ENCODE measurements at places on chromosomes 3 and 15.

- H3K4me3 ChIP-seq: no peak overlapping the region
- no peak overlapping the region for H3K27ac ChIP-seq
- no peaks in the 10 kb centered on the region for H3K27me3 ChIP-seq
- peaks cover 12% of the 10 kb centered on the region for H3K4me1 ChIP-seq
- no peak for DNase-seq
Observed at GRCh38 chr15:78210349-78210717, 24.0 kb downstream of the ACSBG1 start.

DNA sequence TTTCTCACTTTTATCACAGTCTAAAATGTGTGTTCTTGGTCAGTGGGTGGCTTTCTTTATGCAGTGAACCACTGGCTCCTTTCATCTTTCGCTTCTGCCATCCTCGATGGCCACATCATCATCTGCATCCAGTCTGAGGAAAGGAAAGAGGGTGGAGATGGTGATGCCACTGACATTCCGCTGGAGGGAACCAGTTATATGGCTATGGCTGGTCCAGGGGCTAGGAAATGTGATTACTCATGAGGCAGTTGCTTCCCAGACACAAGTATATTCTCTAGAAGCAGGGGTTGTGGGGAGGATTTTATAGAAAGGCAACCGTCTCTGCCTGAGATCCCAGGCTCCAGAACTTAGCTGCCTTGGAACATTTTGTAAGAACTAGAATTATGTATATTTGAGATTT, 246.7 kb upstream of the AZI2 start:
- H3K36me3 ChIP-seq: no peaks in the 10 kb centered on the region
- H3K27me3 ChIP-seq: no peaks in the 10 kb centered on the region
- no peak overlapping the region for H3K27ac ChIP-seq
- DNase-seq: no peak

DNA sequence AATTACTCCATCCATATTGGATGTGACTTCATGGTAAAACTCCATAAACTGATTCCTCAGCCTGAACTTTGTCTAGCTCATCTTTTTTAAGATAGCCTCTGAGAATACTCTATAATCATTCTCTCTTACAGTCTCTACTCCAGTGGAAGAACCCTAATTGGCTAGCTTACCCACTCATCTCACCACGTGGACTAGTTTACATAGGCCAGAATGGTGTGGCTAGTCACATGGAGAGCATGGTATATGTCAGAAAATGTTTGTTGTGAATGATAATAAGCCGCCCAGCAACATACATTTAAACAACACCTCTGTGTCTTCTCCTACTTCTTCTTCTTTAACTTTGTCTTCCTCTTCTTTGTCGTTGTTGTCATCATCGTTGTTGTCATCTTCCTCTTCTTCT, 389.2 kb upstream of the LRRC3B start:
- H3K4me3 ChIP-seq: no peak overlapping the region
- DNase-seq: no peak
- H3K36me3 ChIP-seq: no peaks in the 10 kb centered on the region
- no peak overlapping the region for H3K27ac ChIP-seq
- H3K27me3 ChIP-seq: no peaks in the 10 kb centered on the region

DNA sequence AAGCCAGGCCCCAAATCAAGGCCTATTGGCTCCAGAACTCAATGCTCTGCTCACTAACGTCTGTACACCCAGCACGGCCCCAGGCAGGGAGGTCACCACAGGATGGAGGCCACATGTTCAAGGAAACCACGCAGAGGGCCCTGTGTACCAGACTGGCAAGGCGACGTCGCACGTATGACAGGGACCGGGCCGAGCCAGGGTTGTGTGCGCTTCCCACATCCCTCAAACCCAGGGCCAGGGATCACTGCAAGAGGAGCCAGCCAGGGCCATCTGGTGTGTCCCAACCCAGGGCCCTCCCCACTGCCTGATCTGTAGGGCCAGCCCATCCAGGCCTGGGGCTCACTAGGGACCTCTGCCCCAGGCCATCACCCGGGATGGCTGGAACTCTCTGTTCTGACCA, 62.0 kb downstream of the ZNF445 start:
- no peaks in the 10 kb centered on the region for H3K36me3 ChIP-seq
- DNase-seq: no peak
- no peak overlapping the region for H3K27ac ChIP-seq
- H3K27me3 ChIP-seq: no peaks in the 10 kb centered on the region
- H3K4me3 ChIP-seq: no peak overlapping the region

DNA sequence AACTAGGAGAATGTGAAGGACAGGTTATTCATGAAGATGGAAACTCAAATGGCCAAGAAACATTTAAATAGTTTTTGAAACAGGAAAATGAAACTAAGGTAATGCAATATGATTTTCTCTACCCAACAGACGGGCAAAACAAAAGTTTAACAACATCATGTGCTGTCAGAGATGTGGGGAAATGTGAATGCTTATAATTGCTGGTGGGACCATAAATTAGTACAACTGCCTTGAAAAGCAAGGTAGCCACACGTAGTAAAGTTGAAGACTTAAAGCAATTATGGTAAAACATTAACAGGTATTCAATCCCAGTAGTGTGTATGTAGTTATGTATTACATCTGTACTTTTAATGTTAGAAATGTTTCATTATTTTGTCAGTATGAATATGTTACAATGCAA, 57.0 kb upstream of the C3orf80 start:
- H3K36me3 ChIP-seq: no peaks in the 10 kb centered on the region
- no peak overlapping the region for H3K27ac ChIP-seq
- H3K4me3 ChIP-seq: no peak overlapping the region
- H3K4me1 ChIP-seq: no peaks in the 10 kb centered on the region
- no peaks in the 10 kb centered on the region for H3K27me3 ChIP-seq
- DNase-seq: no peak

DNA sequence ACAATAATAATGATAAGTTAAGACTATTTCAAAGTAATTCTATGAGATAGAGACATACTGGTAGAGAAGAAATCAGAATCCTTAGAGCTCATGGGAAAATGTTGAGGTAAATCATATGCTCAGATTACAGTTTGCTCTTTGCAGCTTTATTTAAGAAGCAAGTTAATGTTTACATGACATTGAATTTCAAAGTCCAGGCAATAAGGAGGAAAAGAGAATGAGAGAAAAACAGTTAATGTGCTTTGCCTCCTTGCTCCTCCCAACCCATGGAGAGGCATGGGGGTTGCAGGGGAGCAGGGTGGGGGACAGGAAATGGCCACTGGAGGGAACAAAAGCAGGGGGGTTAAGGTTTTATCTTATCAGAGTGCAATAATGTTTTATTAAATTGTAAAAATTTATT, 42.2 kb upstream of the ZBTB38 start:
- H3K4me3 ChIP-seq: no peak overlapping the region
- H3K27ac ChIP-seq: no peak overlapping the region
- no peak for DNase-seq
- no peaks in the 10 kb centered on the region for H3K27me3 ChIP-seq
- H3K36me3 ChIP-seq: no peaks in the 10 kb centered on the region
- no peaks in the 10 kb centered on the region for H3K4me1 ChIP-seq

- DNase-seq: peak; percentile 91
- H3K4me3 ChIP-seq: no peak overlapping the region
- H3K27me3 ChIP-seq: no peaks in the 10 kb centered on the region
- H3K4me1 ChIP-seq: no peaks in the 10 kb centered on the region
- H3K27ac ChIP-seq: peak overlapping the region; percentile 23
- no peaks in the 10 kb centered on the region for H3K36me3 ChIP-seq
Observed at GRCh38 chr3:189099031-189099471, 72.7 kb upstream of the TPRG1 start.

DNA sequence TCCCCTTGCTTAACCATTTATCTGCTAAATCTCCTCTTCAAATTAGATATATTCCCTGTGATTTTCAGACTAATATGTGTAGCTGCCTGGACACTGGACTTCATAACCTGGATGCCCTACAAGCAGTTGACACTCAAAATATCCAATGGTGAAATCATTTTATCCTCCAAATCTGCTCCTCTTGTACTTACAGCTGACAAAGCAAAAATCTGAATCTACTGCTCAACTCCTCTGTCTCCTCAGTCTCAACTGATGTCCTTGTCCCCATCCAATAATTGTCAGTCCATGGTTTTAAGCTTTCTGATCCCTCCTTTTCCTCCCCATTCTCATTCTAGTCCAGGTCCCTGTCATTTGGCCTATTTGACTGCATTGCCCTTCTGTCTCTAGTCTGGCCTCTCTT, 411.8 kb downstream of the TBC1D5 start:
- peaks cover 8% of the 10 kb centered on the region for H3K36me3 ChIP-seq
- no peaks in the 10 kb centered on the region for H3K27me3 ChIP-seq
- no peak for DNase-seq
- H3K4me3 ChIP-seq: no peak overlapping the region

- no peak overlapping the region for H3K4me3 ChIP-seq
- no peaks in the 10 kb centered on the region for H3K36me3 ChIP-seq
- no peak overlapping the region for H3K27ac ChIP-seq
Observed at GRCh38 chr3:72194458-72194857, 409.5 kb upstream of the PROK2 start.

GRCh38 chr3:155281912-155282311, 11.6 kb downstream of the STRIT1 start:
- no peak for DNase-seq
- H3K4me3 ChIP-seq: no peak overlapping the region
- H3K4me1 ChIP-seq: no peaks in the 10 kb centered on the region
- H3K27ac ChIP-seq: no peak overlapping the region

- H3K27me3 ChIP-seq: no peaks in the 10 kb centered on the region
- DNase-seq: no peak
- no peaks in the 10 kb centered on the region for H3K36me3 ChIP-seq
Observed at GRCh38 chr3:13268961-13269441, 151.1 kb downstream of the NUP210 start.

GRCh38 chr3:139716908-139717485, 39.2 kb upstream of the NMNAT3 start:
- no peaks in the 10 kb centered on the region for H3K27me3 ChIP-seq
- no peaks in the 10 kb centered on the region for H3K36me3 ChIP-seq
- H3K4me1 ChIP-seq: no peaks in the 10 kb centered on the region
- H3K4me3 ChIP-seq: no peak overlapping the region
- H3K27ac ChIP-seq: no peak overlapping the region

DNA sequence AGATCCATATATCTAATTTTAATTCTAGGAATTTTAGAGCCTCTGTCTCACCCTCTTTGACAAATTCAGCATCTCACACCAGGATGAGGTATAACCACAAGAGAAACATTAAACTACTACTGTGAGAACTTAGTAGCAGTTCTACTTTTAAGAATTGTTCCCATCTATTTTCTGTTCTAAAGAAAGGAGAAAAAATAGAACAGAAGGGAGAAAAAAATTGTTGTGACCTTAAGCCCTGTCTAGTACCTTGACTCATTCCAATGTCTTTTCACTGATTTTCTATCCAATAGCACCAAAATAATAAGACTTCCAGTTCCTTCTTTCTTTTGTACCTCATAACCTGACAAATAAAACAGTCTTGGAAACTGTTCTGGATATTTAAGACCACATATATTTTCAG, 37.0 kb downstream of the FRMD5 start:
- H3K4me3 ChIP-seq: no peak overlapping the region
- no peak overlapping the region for H3K27ac ChIP-seq
- no peaks in the 10 kb centered on the region for H3K27me3 ChIP-seq
- H3K36me3 ChIP-seq: no peaks in the 10 kb centered on the region
- no peaks in the 10 kb centered on the region for H3K4me1 ChIP-seq

DNA sequence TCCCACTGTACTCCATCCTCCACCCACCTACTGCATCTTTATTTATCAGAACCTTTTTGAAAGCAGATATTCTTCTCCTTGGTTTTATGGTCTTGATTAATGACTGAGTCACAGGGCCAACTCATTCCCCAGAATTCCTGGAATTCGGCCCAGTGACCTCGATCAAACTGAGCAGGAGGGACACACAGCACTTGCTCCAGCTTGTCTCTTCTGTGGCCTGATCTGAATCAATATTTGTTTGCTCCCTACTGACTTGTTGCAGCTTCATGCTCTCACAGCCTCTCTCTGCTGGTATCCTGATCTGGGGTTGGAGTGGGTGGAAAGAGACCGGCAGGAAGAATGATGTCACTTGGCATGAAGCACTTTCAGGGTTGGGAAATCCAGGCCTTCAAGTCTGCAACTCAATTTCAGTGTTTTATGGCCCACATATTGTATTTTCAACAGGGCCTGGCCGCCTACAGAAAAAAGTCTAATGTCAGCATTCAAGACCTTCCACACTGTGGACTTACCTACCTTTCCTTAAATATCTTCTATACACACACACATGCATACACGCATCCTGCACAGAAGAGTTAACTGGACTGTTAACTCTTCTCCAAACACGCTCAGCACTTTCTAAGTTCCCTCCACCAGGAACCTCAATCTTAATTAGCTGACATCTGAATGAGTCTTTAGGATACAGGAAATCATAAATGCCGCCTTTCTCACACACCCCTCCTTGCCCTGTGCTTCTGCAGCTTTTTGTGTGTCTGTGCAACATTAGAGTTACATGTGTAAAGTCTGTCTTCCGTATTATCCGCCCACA, 4.6 kb downstream of the ANXA2 start:
- no peaks in the 10 kb centered on the region for H3K27me3 ChIP-seq
- DNase-seq: peak; percentile 82
- peak overlapping the region; percentile 93 for H3K27ac ChIP-seq
- peak overlapping the region; percentile 7 for H3K4me3 ChIP-seq

DNA sequence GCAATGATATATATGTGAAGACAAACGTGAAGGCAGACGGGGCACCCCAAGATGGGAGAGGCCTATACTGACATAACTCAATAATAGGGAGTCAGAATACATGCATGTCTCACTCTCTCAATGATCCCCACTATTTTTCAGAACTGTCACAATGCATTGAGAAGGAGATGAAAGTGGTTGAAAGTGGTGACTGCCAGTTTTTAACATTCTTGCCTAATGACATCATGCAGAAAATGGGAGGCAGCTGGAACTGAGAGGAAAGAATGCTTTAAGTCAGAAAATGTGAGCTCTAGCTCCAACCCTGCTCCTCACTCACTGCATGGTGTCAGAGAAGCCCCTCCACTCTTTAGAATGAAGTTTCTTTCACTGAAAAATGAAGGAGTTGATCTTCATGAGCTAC, 55.3 kb upstream of the P2RY1 start:
- H3K4me1 ChIP-seq: no peaks in the 10 kb centered on the region
- no peak overlapping the region for H3K4me3 ChIP-seq
- no peak overlapping the region for H3K27ac ChIP-seq
- no peak for DNase-seq

DNA sequence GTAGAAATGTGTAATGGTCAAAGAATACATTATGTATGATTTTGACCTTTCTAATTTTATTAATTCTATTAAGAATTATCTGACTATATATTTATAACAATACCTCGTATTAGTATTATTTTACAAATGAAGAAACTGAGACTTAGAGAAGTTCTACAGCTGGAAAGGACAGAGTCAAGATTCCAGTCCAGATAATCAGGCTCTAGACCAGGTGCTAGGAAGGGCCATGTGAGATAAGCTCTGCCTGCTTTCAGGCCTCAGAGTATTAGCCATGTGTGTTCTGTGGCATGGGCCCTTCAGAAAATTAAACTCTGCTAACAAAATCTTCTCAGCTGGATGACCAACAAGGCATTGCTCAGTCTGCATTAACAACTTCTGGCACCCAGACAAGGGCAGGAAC, 87.5 kb downstream of the CD200R1L start:
- no peak for DNase-seq
- H3K4me3 ChIP-seq: no peak overlapping the region
- H3K27ac ChIP-seq: no peak overlapping the region
- H3K27me3 ChIP-seq: no peaks in the 10 kb centered on the region
- no peaks in the 10 kb centered on the region for H3K36me3 ChIP-seq

GRCh38 chr15:29969562-29970401, 113.0 kb upstream of the GOLGA8J start:
- DNase-seq: no peak
- peaks cover 9% of the 10 kb centered on the region for H3K4me1 ChIP-seq
- H3K36me3 ChIP-seq: no peaks in the 10 kb centered on the region

GRCh38 chr3:30502051-30502741, 104.2 kb upstream of the TGFBR2 start:
- no peak for DNase-seq
- peaks cover 4% of the 10 kb centered on the region for H3K4me1 ChIP-seq
- no peak overlapping the region for H3K4me3 ChIP-seq
- H3K27ac ChIP-seq: no peak overlapping the region
- no peaks in the 10 kb centered on the region for H3K27me3 ChIP-seq

All from heart left ventricle (tissue), 16 donors.